Stimulated activated naive CD4-positive, alpha-beta T cell treated with Interleukin-2 at 50 U/mL for 16 hours (primary cell): ENCODE measurements at places on chromosomes 11 and 22.

DNA sequence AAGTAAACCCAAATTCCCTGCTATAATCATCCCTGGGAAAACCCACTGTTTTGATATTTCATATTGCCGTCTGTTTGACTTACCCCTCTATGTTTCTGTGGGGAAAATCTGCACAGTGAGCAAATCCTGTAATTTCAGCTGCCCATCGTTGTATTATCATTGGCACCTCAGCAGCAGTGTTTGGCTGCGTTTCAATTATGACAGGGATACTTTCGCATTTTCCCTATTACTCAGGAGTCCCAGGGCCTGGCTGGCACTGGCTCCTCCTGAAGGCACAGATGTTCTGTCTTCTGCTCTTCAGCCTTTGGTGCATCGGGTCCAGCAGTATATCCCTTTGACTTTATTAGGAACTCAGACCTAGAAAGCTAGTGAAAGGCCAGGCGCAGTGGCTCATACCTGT is 12.2 kb upstream of the MMP12 start:
- no peak for DNase-seq

DNA sequence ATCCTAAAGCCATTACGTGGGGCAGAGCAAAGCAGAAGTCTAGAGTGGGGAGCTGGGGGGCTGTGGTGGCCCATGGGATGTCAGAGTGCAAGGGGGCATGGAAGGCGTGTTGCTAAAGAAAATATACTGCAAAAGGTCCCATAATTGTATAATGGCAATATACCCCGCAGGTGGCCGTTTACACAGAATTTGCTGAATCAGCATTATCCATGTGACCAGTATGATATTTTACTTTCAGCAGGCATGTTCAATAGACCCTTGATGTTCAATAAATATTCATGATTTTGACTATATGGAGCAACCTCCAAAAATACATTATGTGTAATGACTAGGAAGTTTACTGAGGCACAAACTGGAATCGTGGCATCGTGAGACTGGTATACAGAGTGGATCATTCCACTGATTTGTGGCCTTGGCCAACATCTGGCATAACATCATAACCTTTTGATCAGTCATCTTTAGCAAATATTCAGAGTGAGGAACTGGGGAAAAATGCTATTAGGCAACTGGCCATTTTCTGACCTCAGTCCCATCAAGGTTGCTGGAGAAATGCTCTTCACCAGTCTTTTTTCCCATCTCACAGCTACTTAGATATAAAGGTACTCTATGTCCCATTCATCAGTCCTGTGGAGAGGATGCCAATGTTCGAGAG is 29.3 kb upstream of the PPP2R1B start:
- no peak for DNase-seq

DNA sequence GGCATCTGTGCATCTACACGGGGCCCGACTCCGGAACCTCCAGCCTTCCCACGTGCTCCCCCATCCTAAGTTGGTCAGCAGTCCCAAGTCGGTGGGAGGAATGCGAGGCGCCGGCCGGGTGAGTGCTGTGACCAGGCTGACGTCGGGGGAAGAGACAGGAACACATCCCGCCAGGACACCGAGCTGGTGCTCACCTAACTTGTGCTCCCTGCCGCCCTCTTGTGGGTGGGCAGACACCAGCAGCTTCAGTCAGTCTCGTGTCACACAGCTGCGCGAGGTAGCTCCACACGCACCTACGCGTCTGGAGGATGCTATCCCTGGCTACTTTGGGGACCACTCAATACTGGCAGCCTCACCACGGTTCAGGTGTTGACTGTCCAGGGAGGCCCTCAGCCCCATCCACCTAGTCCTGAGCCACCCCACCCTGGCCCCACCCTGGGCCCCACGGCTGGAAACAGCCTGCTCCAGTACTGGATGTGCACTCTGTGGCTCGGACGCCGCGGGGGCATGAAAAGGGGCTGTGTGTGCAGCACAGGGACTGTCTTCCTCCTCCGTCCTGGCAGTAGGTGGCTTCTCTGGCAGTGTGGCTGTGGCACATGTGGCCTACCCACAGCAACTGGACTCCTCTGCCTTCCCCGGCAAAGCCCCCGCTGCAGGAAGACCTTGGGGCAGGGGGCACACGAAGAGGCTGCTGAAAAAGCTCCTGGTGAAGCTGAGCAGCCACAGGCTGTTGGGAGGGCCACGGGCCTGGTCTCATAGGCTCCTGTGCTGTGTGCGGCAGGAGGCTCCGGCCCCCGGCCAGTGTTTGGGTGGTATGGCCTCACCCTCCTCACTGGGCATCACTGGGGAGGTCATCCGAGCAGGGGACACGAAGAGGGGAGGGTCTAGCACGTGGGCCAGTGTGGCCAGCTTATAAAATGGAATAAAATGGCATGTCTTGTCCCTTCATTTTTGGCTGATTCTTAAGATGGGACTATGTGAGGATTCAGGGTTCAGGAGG is 11.2 kb upstream of the BID start:
- DNase-seq, result peak; percentile 63

DNA sequence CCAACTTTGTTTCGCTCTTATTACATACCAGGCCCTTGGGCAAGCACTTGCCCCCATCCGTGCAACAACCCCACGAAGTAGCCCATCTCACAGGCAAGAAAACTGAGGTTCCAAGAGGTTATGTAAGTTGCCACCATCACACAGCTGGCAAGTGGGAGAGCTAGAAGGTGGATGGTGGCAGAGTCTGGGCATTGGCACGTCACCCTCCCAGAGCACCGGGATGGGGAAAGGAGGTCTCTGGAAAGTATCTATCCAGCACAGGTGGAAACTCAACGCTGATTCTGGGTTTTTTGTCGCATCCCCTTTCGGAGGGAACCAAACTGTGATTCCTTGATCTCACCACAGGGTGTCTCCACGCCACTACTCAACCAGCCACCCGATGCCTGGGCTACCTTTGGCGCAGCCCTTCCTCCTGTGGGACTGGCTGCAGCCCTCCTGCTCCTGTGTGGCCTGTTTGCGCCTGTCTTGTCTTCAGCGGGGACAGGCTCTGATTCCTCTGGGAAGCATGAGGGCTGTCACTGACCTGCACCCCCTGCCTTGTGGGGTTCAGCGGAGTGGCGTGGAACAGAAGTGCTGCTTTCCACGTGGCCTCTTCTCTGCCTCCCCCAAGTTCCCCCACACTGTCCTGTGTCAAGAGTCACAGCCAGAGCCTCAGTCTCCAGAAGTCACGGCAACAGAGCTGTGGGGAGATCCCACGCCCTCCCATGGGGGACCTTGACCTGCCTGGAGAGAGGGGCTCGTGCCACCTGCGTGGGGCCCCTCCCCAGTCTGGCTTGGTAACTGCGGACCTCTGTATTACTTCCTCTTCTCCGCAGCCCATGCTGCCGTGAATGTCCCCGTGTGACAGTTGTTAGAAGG is 34.4 kb upstream of the TRIM29 start:
- DNase-seq, result peak; percentile 21

GRCh38 chr22:22110548-22111266 is 128.1 kb upstream of the TOP3B start:
- peak; percentile 9 for DNase-seq

- no peak for DNase-seq
Measured at GRCh38 chr22:37968452-37969251, 15.2 kb downstream of the POLR2F start.

GRCh38 chr11:64500176-64501013 is 90.6 kb upstream of the SLC22A12 start:
- DNase-seq, result no peak

DNA sequence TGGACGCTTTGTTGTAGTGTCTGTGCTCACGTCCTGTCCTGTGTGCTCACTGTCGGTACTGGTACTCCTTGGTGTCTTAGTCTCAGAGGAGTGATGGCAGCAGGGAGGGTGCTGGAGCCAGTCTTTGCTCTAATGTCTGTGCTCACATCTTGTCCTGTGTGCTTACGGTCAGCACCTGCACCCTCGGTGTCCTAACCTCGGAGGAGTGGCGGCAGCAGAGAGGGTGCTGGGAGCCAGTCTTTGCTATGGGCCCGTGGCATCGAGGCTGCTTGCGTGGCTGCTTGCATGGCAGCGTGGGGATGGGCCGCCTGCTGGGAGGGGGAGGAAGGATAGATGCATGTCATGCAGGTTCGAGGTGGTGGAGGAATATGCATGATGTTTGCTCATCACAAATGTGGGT is 12.7 kb downstream of the IGHMBP2 start:
- DNase-seq, result no peak

GRCh38 chr11:119513131-119513805 is 90.3 kb upstream of the THY1 start:
- no peak for DNase-seq

- peak; percentile 7 for DNase-seq
Measured at GRCh38 chr11:68142028-68142412, 20.8 kb upstream of the CHKA start.

DNA sequence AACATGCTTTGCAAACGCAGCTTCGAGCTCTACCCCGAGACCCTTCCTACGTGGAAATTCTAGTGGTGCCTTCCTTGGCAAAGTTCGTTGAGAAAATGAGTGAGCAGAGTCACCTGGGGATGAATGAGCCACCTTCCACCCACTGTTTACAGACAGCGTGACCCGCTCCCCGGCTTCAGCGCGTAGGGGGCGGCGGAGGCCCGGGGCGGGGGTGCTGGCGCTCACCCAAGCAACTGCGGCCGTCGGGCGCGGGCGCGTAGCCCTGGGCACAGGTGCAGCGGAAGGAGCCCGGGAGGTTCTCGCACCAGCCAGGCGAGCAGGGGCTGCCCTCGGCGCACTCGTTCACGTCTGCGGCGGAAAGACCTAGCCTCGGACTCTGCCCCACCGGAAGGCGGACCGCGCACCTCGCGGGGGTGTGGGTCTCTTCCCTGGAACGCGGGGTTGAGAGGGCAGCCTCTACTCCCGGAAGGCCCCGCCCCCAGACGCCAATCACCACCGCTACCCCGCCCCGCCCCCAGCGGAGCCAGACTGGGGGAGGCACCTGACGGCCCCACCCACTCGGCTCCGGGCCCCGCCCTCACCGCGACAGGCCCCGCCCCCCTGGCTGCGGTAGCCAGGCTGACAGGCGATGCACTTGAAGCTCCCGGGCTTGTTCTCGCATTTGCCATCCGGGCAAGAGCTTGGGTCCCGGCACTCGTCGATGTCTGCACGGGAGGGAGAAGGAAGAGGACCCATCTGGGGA is 11.8 kb downstream of the LTBP3 start:
- peak; percentile 95 for DNase-seq

GRCh38 chr11:132140056-132140455 is 769.6 kb downstream of the NTM start:
- no peak for DNase-seq

- peak; percentile 74 for DNase-seq
Measured at GRCh38 chr11:76380159-76380976, 564 bp downstream of the THAP12 start.

DNA sequence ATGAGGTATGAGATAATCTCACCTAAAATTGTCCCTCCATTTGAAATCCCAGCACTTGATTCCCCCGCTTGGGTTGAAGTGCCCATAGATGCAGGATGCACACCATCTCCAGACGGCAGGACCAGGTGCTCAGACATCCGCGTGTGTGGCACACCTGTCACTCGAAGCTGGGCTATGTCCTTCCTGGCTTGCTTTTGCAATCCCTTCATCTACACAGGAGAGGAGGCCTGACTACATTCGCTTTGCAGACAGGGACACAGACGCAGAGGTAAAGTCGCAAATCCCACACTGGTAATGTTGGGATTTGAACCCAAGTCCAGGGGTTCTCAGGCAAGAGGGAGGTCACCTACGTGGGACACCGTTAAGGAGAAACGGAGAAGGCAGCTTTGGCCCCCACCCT is 7.2 kb upstream of the CYTH4 start:
- DNase-seq, result no peak

DNA sequence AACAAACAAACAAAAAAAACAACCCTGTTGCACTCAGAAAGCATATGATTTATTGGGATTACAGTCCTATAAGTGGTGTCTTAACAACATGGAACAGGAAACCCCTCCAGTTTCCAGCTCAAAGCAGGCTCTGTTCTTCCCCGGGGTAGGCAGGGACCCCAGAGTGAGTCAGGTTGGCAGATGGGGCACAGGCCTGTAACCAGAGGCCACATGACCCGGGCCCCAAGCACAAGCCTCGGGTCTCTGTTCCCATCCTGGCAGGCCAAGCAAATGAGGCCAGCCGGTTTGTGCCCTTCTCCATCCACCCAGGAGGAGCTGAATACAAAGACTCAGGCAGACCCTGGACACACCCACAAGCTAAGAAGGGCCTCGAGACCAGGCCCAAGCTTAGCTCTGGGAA is 75.8 kb downstream of the NAT10 start:
- DNase-seq, result no peak

DNA sequence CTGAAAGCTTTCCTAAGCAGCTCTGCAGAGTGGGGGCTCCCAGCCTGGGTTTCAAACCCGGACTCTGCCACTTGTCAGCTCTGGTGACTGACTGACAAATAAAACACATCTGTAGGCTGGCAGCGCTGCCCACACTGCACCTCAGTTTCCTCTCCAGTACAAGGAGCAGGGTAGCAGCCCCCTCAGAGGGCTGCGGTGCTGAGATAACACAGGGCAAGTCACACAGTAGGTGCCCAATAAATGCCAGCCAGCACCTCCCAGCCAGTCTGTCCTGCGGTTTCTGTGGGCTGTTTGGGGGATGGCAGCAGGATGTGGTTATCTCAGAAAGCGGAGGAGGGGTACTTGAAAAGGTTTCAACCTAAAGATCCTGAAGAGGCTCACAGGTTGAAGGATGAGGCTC is 1.5 kb downstream of the SYT12 start:
- peak; percentile 32 for DNase-seq

GRCh38 chr11:114116800-114117199 is 57.3 kb downstream of the ZBTB16 start:
- DNase-seq, result no peak

GRCh38 chr11:44112091-44112821 is 16.8 kb downstream of the EXT2 start:
- DNase-seq, result no peak

GRCh38 chr11:46524201-46524770 is 69.5 kb downstream of the AMBRA1 start:
- no peak for DNase-seq

DNA sequence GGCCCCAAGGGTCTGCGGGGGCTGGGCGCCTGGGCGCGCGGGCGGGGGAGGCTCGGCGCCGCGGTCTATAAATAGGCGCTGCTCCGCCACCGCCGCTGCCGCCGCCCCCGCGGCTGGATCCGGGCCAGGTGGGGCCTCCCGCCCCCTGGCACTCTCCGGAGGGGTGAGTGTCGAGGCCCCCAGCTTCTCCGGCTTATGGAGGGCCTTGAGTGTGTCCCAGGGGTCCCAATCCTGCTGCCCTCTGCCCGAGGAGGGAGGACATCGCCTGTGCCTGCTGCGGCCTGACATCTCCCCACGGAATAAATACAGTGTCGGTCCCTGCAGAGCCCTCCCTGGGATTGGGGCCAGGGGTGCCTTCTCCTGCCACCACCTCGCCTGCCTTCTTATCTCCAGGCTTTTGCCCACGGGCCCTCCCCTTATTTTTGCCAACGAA is 4.3 kb upstream of the GP1BB start:
- no peak for DNase-seq

GRCh38 chr11:127385071-127385470 is 384.5 kb upstream of the KIRREL3 start:
- DNase-seq, result no peak

- DNase-seq, result no peak
Measured at GRCh38 chr11:32312865-32313403, 122.4 kb downstream of the WT1 start.

- DNase-seq, result no peak
Measured at GRCh38 chr11:122902951-122903350, 20.4 kb downstream of the JHY start.

GRCh38 chr11:95720195-95720594 is 69.4 kb downstream of the FAM76B start:
- DNase-seq, result no peak
